ENCODE measurements at places on chromosomes 2 and 18. TPM values are rescaled to one million over a fixed set of nuclear protein-coding genes. Genes with fewer than 3 reads are reported as not detected.

- DNase-seq: no peak
These were observed 53.9 kb downstream of the NGEF start for GRCh38 chr2:232959139-232959538.

GRCh38 chr2:237913193-237913917 is 53.5 kb upstream of the UBE2F start:
- no peak for DNase-seq

POTEC gene
- total RNA-seq: not detected

XDH gene
- total RNA-seq: not detected

DNA sequence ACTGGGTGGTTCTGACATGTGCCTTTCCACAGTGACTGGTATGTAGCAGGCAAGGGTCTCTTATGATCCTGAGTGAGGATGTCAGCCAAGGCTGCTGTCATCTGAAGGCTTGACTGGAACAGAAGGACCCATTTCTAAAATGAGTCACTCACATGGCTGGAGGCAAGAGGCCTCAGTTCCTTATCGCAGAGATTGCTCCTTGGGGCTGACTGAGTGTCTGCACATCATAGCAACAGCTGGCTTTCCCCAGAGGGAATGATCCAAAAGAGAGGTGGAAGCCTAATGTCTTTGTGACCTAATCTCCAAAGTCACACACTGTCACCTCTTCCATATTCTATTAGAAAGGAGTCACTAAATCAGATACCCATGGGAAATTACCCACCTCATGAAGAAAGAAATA is 114.0 kb downstream of the NEDD4L start:
- DNase-seq: no peak

- DNase-seq: no peak
These were observed 137.7 kb upstream of the PKDCC start for GRCh38 chr2:41910126-41910525.

DNA sequence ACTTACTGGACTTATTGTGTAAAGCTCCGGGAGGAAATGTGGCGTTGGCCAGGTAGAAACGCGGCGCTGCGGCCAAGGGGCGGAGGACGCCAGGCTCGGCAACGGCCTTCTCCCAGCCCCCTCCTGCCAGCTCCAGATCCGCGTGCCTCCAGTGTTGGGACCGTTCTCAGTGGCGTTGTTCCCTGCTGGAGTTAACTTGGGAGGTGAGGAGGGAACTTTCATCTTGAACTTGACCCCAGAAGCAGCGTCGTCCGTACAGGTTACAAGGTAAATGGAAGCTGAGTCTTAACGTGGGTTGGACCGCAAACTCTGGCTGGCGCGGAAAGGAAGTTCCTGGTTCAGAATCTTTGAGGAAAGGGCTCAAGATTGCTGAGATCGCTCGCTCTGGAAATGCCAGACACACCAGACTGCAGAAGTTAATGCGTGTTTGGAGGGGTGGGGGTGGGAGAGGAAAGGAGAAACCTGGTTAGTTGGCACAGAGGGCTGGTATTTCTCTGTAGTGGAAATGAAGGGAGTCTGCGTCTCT is 1.3 kb downstream of the TANC1 start:
- no peak for DNase-seq

- DNase-seq: no peak
These were observed 165.2 kb downstream of the TMEM200C start for GRCh38 chr18:5729983-5730699.

GRCh38 chr2:116411211-116411610 is 1403.3 kb upstream of the DDX18 start:
- DNase-seq: no peak

DNA sequence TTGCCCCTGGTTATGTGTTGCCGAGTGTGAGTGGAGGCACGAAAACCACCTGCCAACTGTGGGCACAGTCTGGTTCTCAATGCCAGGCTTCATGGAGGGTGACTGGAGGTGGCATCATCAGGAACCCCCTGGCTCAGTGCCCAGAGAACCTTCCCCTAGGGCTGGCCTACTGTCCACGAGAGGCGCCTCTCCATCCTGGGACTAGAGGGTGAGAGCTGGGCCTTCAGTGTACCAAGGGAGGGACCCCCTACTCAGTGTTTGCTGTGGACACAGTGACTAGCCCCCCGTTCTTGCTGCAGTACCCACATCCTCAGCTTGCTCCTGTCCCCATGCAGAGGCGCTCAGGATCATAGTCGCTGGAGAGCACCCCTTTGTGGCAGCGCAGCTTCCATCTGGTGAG is 202.6 kb downstream of the HDAC4 start:
- no peak for DNase-seq

ATRAID gene
- total RNA-seq: 75.4 TPM

DNA sequence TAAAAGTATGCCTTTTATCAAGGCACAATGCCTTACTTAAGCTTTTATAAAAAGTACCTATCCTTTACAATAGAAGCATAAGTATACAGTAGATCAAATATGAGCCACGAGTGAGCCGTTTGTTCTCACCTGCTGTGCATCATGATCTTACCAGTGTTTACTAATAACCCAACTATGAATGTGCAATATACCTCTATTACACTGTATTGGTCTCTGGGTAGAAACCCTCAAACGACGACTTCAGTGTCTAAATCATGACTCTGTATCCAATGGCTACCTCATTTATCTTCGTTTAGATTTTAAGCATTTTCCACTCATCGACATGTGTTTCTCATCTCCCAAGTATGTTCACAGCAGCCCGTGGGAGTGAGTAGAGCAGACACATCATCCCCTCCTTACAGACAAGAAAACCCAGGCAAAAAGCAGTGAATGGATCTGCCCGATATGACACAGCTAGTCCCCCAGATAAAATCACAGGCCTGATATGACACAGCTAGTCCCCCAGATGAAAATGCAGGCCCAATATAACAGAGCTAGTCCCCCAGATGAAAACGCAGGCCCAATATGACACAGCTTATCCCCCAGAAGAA is 279.8 kb downstream of the TNS1 start:
- DNase-seq: no peak

DNA sequence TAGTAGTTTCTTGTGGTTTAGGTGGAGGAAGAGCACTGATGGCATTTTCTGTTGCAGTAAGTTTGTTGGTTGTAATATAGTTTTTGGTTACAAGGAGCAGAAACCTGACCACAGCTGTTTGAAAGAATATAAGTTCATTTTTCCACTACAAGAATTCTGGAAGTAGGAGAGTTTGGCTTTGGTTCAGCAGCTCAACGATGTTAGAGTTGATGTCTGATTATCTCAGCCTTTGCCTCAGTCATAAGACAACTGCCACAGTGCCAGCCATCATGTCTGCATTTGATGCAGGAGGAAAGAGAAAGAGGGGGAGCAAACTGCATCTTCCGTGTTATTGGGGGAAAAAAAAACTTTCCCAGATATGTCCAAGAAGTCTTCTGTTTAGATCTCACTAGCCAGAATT is 119.1 kb downstream of the LYPD1 start:
- no peak for DNase-seq

SATB2 gene
- total RNA-seq: 34.3 TPM

CFAP210 gene
- 1.00 TPM for total RNA-seq

Measured in K562 (cell line).